Activated CD4-positive, alpha-beta T cell treated with anti-CD3 and anti-CD28 coated beads, Interleukin-2, amount 50 U/mL, for 4 hours (primary cell): ENCODE measurements at places on chromosomes 12 and 14.

- no peak for DNase-seq
These were observed 415.8 kb downstream of the SOX5 start for GRCh38 chr12:23533699-23534098.

GRCh38 chr14:98957211-98958047 is 314.6 kb downstream of the BCL11B start:
- DNase-seq, result no peak

- no peak for DNase-seq
These were observed 109.2 kb upstream of the WSCD2 start for GRCh38 chr12:108019862-108020261.

- no peak for DNase-seq
These were observed 225.2 kb upstream of the BTG1 start for GRCh38 chr12:92370828-92371227.

- DNase-seq, result no peak
These were observed 46.7 kb downstream of the SLC4A8 start for GRCh38 chr12:51471111-51471864.

- no peak for DNase-seq
These were observed 110.0 kb upstream of the ARHGAP5 start for GRCh38 chr14:31966896-31967668.

DNA sequence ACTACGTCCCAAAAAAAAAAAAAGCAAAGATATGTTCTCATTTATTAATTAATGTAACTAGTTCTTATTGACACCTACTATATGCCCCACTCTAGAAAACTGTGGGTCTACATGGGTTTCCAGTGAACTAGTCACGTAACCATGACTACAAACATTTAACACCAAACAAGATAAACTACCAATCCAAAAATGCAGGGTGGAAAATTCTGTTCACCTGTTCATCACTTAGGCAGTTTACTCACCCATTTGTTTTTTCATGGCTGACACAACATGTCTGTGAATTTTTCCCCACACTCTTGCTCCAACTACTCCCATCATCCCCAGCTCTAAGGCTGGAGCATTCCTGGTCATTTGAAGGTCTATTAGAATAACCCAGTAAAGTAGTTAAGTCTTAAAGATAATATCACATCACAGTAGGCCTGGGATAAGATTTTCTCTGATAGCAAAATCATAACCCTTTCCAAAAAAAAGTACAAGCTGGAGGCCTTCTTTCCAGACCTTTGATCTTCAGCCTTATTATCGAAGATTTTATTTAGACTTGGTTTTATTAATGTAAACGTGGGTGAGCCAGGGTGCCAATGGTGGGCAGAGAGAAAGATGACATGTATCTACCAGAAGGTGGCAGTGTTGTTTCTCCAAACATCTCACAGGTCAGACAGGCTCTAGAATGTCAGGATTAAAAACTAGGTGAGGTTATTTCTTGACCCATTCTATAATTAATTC is 61.6 kb upstream of the DAAM1 start:
- no peak for DNase-seq

DNA sequence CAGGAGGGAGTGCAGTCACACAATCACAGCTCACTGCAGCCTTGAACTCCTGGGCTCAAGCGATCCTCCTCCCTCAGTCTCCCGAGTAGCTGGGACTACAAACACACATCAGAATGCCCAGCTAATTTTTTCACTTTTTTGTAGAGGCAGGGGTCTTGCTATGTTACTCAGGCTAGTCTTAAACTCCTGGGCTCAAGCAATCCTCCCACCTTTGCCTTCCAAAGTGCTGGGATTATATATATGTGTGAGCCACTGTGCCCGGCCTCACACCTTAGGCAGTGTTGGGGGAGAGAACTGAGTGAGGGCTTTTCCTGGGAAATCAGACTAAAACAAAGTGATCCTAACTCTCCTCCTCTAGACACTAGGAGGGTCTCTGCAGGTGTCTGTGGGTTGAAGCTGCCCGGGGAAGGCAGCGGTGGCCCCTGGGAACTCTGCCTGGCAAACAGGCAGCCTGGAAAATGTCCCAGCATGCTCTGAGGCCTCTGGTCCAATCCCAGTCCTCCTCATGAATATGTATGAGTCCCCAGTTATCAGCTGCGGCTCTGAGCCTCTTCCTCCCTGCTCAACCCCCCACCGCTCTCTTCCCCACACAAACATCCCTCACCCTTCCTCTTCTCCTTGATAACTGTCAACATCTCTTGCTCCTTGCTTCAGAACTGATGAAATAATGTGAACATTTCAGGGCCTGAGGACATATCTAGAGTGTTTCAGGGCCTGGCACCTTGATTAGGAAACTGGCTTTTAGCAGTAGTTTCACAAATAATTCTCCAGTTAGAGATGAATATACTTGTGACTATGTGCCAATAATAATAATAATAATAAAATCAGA is 7.9 kb upstream of the NAA25 start:
- no peak for DNase-seq

DNA sequence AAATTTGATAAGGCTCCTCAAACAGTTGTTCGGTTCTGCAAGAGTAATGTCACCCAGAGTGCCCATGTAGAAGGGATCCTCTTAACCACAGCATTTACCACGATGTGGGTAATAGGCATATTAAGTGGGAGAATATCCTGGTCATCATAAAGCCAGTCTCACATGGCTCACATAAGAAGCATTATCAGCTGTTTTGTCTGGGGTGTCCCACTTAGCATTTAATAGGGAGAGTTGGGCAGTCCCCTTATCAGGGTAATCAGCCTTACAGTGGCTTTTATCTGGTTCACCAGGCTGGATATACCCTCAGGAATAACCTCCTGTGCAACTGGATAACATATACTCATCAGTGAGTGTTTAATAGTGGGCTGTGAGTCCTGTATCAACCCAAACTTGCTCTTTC is 12.9 kb upstream of the TMEM263 start:
- DNase-seq, result no peak

GRCh38 chr12:388541-389141 is 479 bp downstream of the KDM5A start:
- DNase-seq, result peak; percentile 21

- no peak for DNase-seq
These were observed at the start of gene SERPINA3 for GRCh38 chr14:94612174-94612573. Gene SERPINA3, plus strand, starts transcription at chr14:94612391. Its CDS starts 2,051 bp downstream, at chr14:94614442.

DNA sequence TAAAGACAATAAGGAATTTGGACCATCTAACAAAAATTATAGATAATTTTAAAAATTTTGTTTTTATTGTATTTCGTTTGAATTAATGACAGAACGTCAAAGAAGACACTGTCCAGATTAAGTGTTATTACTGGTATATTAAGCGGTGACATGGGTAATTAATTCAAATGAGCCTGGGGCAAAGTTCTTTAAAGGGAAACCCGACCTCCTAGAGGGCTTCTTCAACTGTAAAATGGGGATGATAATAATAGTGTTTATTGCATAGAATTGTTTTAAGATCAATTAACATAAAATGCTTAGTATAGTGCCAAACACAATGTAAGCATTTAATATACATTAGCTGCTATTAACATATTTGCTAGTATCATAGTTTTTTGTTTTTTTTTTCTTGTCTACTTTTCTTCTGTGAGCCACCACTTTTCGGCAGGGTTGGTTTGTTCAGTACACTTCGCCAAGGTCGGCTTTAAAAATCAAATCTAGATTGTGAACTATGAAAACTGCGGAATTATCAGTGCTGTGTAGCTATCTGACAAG is 514 bp upstream of the LARP4 start:
- no peak for DNase-seq

- DNase-seq, result no peak
These were observed 21.3 kb upstream of the SRRM4 start for GRCh38 chr12:118959985-118960560.

DNA sequence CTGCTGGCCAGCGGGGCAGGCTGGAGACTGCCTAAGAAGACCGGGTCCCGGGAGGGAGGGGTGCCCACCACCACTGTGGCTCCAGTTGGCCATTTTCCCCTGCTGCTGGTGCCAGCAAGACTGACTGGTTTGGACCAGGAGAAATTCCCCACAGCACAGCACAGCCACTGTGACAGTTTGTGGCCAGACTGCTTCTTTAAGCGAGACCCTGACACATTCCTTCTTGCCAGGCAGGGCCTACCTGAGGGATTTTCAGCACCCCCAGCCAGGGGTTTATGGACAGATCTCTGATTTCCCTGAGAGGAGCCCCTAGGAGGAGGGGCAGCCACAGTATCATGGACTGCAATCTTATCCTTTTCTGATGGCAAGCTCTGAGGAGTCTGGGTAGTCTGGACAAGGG is 15.5 kb downstream of the GLIPR1L1 start:
- DNase-seq, result no peak

GRCh38 chr14:90442388-90442787 is 45.6 kb downstream of the CALM1 start:
- no peak for DNase-seq

DNA sequence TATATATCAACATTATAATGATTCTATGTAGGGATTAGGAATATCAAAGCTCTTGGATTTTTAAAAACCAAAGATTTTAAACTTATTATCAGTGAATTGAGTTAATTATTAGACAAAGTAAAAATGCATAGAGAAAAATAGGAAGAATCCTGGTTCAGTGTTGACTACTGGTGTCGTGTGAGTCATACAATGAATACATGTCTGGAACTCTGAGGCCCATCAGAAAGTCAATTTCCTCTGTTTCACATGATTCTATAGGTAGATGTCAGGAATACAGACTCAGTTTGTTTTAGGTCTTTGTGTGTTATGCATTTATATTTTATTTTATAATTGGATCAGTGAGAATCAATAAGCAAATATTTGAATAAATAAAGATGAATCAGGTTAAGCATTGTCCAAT is 84.5 kb upstream of the RTL1 start:
- no peak for DNase-seq

DNA sequence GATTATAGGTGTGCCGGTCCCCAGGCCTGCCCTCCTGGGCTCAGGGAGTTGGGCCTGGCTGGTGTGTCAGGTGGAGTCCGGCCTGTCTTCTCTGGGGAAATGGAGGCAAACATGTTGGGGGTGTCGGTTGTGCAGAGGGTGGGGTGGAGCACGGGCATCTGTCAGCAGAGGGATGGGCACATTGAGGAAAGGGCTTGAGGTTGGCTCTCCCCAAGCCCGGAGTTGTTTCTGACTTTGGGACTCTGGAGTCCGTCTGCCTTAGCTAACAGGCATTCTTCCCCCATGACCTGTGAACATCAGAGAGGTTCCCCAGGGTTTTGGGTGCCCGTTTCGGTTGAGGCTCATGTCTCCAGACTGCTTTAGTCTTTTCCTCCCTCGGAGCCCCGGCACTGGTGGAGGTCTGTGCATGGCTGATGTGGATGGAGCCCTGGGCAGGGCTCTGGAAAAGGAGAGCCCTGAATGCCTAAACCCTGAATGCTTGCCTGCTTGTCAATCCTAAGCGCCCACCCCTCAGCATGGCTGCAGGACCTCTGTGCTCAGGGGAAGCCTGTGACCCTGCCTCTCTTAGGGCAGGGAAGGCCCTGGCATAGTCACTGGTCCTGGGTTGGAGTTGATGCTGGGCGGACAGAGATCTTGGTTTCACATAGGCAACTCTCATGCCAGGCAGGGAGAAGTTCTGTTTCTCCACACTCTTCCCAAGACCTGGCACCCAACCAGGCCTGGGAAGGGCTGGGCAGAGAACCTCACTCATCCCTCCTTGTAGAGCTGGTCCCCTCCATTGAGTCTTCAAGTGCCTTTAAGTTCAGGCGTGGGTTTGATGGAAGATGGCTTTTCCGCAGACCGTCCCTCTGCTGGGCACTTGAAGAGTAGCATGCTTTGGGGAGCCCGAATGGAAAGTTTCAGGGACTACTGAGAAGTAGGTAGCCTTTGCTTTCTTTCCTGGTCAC is 12.9 kb downstream of the NYNRIN start:
- DNase-seq, result peak; percentile 24

- DNase-seq, result no peak
These were observed 153.3 kb upstream of the PLEKHG7 start for GRCh38 chr12:92549516-92549915.

DNA sequence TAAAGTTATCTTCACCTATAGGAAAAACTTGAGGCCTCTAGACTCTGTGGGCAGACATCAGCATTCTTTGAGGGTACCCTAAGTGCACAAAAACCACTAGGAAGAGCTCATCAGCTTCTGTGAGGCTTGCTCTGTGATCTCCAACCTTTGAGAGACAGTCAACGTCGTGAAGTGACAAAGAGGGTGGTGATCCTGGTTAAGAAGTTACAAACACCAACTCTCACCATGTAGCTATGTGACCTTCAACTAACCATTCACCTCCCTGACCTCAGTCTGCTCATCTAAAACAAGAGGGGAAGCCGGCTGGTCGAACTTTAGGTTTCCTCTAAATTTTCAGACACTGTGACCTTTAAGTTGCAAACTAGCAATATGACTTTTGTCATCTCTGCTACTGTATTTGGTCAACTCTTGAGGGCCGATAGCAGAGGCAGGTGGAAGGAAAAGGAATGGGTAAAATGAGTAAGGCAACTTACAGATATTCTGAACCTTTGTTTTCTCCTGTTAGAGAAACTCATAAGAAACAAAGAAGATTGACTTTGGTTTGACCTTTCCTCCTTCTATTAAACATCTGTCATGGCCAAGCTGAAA is 103.2 kb upstream of the PARP11 start:
- no peak for DNase-seq

DNA sequence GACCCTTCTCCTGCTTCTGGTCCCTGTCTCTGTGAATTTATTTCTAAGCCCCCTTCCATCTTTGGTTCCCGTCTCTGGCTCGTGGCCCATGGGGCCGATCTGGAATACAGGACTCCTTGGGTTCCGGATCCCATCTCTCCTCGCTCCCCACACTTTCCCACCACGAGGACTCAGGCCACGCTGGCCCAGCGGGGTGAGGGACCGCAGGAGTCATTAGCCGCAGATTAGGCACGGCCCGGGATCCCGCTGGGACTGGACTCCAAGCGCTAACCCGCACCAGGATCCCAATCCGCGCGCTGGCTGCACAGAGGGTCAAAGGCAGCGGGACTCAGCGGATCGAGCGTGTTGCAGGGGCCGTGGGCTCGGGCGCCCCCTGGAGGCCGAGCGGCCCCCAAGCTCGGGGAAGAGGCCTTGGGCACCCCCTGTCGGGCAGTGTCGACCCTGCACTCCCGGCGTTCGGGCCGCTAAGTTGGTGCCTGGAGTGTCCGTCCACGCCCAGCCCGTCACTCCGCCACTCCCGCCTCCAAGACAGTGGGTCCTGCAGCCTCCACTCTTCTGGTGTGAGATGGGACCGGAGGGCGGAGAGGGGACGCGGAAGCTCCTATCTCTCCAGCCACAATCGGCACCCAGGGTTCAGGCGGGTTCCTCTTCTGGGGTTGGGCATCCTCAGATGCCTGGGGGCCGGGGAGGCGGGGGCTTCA is 9.5 kb downstream of the SHMT2 start:
- peak; percentile 83 for DNase-seq

- DNase-seq, result no peak
These were observed 493.2 kb upstream of the GARIN6 start for GRCh38 chr12:99154216-99154982.

DNA sequence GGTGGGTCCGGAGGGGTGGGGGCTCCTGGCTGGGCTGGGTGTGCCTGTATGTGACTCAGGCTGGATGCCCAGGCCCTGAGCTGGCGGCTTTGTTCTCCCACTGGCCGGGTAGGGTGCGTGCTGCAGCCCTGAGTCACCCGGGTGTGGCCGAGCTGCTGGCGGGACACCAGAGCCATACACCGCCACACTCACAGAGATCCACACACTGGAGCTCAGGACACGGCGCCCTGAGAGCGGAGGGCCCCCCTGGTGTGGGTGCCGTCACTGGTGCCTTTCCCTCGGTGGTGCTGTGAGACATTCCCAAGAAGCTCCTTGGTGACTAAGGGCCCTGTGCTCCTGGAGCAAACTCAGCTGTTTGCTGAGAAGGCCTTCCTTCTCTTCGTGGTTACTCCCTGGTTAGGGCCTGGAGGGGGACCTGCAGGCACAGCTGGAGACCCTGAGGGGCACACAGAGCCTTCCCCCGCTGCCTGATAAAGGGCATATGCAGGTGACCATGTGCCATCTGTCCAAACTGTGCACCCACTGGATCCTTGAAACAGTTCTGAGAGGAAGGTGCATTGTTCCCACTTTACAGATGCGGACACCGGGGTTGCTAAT is 44.3 kb downstream of the KRT80 start:
- DNase-seq, result no peak
